ENCODE measurements at places on chromosomes 2 and 18.

- no peak for DNase-seq
Observed at GRCh38 chr18:56691530-56691929, 40.4 kb downstream of the WDR7 start.

GRCh38 chr2:103119352-103119751 is 357.5 kb downstream of the TMEM182 start:
- DNase-seq: no peak

- DNase-seq: no peak
Observed at GRCh38 chr2:240405684-240406313, 29.7 kb upstream of the GPC1 start.

- no peak for DNase-seq
Observed at GRCh38 chr2:12770300-12770968, 53.7 kb downstream of the TRIB2 start.

DNA sequence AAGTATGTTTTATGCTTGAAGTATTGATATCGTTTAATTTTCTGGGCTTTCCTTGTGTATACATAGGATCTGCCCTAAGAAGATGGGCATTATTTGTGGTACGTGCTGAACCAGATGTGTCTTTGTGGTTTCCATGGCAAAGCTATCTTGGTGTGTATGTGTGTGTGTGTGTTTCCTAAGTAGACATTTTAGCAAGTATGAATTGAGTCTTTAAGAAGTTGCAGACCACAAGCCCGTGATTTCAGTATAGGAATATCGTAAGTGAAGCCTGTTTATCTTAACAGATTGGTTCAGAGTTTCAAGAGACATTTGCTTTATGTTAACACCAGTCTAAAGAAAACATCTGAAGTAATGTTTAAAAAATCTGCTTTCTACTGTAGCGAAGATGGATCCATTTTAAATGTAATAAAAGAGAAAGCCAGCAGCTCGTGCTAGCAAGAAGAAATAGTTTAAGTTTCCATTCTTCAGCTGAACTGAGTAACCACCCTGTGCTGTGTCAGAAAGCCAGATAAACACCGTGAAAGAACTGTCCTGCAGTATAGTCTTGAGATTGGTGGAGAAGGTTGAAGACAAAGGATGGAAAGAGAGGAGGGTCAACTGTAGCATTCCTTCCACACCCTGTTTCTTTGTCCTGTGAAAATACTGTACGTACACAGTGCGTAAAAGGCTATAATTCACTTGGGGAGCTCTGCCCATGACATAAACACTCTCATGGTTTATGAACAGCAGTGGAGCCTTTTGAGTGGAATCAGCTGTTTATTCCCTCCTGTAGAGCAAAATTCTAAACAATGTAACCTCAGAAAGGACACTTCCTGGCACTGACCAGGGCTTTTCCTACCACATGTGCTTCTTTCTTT is 91.9 kb upstream of the FOSL2 start:
- DNase-seq: peak; percentile 23

DNA sequence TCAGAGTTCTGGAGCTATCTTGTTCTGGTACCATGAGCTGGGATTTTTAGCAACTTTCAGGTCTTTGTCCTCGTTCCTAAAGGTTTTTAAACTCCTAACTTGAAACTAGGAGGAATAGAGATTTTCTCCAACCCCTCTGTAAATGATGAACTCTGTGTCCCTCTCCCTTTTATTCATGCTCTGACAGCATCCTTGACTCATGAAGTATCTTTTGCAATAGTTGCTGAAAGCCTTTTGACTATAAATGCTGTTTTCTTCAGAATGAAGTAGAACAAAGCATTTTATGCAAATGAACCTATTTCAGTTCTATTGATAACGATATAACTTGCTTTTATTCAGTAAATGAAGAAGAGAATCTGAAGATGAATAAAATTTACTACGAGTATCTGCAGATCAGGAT is 17.0 kb upstream of the MAPRE2 start:
- no peak for DNase-seq

DNA sequence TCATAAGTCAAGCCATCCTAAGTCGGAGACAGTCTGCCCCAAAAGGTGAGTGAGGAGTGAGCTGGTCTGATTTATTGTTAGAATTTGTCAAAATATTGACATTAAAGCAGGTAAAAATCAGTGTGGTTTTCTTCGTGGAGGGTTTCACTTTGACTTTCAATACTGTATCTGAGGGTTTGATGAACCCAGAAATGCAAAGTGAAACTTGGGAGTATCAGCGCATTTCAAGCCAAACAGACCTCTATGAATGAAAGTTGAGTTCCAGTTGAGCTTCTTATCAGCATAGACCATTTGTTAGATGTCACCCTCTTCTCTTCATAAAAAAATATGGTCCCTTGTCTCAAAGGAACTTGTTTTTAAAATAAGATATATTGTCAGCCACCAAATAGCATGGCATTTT is 21.7 kb upstream of the CXCR4 start:
- DNase-seq: no peak

Measured in NCI-H69 (cell line).